Cardiac muscle cell (in vitro differentiated cells and primary cell): ENCODE measurements at places on chromosomes 1 and 21. TPM values are rescaled to one million over a fixed set of nuclear protein-coding genes. Genes with fewer than 3 reads are reported as not detected.

ZNF683 gene
- not detected in 2 replicates for polyA plus RNA-seq

CRB1 gene
- 0.57 and 1.1 TPM in 2 replicates for polyA plus RNA-seq

- no peaks in the 10 kb centered on the region for H3K36me3 ChIP-seq
- no peak overlapping the region for H3K4me3 ChIP-seq
- no peak for DNase-seq
These were observed 1.4 kb upstream of the DNAJC11 start for GRCh38 chr1:6703016-6703415.

DNA sequence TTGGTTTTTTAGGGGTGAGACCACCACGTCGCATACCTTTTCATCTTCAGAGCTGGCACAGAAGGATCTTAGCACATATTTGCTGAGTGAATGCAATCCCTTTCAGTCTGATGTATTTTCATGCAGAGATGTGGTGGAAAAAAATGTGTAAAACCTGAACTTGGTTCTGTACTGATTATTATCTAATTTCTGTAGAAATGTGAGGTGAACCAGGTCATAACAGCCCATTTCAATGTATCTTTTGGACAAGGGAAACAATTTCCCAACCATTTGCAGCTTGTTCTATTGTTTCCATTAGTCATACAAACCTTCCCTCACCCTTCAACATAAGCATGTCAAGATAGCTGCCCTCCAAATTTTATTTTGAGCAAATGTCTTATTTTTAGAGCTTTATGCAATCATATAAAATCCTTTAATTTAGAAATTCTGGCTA lies 46.8 kb upstream of the RUNX1 start:
- no peak overlapping the region for H3K27ac ChIP-seq
- no peaks in the 10 kb centered on the region for H3K4me1 ChIP-seq
- peaks cover 100% of the 10 kb centered on the region for H3K27me3 ChIP-seq
- DNase-seq = peak; percentile 78
- no peaks in the 10 kb centered on the region for H3K36me3 ChIP-seq
